ENCODE measurements at places on chromosomes 7 and 10. TPM values are rescaled to one million over a fixed set of nuclear protein-coding genes. Genes with fewer than 3 reads are reported as not detected.

The TEX36 gene
- not detected for total RNA-seq

DNA sequence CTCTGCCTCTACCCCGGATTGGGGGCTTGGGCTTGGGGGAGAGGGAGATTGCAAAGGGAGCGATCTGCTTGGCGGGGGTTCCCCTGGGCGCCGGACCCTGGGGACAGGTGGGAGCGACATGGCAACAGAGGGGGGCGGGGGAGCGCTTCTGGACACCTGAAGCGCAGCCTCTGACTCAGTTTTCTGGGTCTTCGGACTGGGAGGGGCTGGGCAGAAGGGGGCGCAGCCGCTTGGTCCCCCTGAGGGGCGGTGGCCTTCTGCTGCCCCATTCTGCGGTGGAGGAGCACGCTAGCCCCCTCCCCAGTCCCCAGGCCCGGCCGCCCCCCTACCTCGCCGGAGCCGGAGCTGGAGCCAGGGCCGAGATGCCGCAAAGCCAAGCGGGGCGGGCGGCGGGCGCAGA, 380 bp downstream of the NAT16 start:
- DNase-seq = no peak

- no peak for DNase-seq
These were observed 960.7 kb upstream of the CELF2 start for GRCh38 chr10:10056961-10057360.

- DNase-seq = no peak
These were observed 50.2 kb upstream of the LYZL1 start for GRCh38 chr10:29238523-29239135.

DNA sequence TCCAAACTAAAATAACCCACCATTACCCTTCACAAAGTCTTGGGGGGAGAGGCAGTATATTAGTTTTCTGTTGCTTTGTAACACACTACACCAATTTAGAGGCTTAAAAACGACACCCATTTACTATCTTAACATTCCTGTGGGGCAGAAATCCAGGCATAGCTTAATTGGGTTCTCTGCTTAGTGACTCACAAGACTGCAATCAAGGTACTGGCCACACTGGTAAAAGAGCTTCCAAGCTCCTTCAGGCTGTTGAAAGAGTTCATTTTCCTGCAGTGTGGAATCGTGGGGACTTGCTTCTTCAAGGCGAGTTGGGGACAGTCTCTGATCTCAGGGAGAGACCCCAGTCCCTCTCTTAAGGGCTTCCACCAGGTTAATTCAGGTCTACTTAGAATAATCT, 139.1 kb downstream of the XPNPEP1 start:
- DNase-seq = no peak

DNA sequence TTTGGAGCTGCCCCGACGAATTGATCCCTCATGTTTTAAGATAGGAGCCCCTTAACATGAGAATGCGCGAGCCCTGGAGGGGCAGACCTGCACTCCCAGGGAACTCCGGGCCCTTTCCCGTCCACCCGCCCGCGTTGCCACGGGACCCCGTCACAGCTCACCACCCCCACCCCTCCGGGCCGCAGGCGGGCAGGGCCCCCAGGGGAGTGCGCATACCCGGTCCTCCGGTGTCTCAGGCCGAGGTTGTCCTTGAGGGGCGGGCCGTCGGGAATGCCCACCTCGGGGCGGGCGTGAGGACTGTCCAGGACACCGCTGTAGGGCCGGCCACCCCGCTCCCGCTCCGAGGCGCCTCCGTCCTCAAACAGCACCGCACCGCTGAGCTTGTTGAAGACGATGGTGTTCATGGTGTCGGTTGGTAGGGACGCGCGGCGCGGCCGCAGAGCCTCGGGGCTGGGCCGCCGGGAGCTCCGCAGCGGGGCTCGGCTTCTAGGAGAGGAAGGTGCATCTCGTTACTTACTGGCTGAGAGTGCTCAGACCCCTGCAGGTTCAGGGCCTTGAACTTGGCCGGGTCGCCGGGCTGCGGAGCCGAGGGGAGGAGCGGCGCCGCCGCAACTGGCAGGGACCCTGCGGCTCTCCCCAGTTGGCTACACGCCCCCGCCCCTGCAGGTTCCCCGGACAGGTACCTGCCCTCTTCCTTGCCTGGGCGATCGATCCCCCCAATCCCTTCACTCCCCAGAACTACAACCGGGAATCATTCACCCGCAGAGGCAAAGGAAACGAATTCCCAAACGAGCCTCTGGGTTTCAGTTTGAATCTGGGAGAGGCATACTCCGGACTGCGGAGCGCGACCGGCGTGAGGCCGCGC, 2.4 kb downstream of the MKX start:
- DNase-seq = no peak

DNA sequence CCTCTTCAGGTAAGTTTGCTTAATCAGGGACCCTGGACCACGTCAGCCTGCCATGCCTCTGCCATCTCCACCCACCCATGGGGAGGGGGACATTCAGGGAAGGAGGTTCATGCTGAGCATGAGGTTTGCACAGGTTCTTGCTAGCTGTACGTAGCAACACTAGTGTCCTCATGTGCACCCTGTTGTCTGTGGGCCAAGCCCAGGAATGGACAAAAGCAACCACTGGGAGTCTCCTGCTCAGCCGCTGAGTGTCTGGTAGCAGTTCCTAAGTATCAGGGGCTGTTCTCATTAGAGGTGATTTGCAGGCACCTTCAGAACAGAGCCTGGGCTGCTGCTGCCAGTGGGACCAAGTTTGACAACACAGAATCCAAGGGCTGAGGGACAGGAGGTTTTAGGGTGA, 17.9 kb downstream of the CASP7 start:
- DNase-seq = no peak

DNA sequence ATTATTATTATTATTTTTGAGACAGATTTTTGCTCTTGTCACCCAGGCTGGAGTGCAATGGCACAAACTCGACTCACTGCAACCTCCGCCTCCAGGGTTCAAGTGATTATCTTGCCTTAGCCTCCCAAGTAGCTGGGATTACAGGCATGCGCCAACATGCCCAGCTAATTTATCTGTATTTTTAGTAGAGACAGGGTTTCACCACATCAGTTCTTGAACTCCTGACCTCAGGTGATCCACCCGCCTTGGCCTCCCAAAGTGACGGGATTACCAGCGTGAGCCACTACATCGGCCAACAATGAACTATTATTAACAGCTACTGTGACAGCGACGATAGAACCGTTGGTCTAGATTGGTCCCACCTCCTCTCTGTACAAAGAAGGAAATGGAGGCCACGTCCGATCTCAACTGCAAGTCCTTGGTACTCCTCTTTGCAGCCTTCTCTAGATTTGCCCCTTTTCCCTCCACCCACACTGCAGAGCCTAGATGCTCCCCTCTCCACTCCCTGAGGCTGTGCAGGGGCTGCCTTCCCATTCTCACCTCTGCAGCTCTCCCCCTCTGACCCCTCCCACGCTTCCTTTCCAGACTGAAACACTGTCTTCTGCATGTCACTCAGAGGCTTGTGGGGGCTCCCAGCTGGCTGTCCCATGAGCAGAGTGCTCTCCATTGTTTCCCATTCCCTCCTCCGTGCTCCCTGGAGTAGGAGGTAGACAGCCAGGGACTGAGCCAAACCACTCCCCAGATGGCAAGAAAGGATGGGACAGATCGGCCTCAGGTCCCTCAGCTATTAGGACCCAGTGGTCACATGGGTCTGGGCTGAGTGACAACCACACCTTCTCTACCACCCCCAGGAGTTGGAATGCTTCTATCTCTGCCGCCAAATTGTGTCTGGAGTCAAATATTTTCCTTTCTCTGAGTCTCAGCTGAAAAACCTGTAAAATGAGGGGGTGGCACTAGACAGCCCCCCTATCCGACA, 2.3 kb downstream of the LOXL4 start:
- DNase-seq = no peak

DNA sequence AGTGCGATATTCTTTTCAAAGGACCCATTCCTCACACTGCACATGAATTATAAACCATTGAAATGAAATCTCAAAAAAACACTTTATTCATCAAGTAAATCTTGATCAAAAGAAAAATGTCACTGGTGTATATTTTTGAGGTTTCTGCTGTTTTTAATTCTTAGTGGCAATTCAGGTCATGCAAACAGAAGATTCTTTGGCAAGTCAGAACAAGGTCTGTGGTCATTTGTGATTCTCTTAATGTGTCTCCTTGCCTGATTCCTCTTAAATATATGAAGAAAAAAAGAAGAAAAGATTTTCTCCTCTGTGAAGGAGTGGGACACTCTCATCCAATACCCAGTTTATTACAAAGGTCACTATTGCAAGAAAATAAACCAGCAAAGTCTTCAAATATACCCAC, 308.2 kb upstream of the BMPER start:
- DNase-seq = no peak
